ENCODE measurements at places on chromosomes 12 and 14.

DNA sequence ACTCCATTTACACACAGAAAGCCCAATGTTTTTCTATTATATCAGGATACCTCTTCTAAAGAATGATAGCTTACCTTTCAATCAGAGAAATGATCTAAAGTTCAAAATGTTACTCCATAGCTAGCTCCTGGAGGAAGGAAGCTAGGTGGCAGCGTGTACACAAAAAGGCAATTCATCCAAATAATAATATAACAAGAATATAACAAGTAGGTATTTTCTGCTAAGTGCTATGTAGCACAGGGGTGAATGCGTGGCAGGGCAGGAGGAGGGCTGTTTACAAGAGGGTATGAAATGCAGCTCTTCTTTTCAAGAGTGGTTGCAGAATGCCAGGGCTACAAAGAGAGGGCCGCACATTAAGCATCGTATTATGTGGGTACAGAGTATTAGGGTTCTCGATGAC is 663 bp upstream of the SNAPC1 start:
- no peak for DNase-seq

DNA sequence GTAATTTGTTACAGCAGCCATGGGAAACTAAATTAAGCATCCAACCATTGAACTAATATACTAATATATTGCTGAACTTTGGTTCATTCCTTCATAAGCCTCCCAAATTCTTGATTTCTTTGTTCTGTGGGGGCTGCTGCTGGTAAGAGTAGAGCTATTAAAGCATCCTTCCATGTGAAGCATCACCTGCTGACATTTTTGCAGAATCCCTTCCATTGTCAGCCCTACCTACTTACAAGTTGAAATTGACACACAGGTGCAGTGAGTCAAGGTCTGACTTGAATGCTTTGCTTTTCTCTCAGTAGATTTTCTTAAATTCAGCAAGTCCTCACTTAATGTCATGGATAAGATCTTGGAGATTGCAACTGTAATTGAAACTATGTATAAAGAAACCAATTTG is 474.4 kb downstream of the APAF1 start:
- DNase-seq, result no peak

GRCh38 chr12:108509806-108510205 is 5.3 kb upstream of the FICD start:
- DNase-seq, result no peak

GRCh38 chr12:64723630-64724029 is 35.6 kb downstream of the GNS start:
- no peak for DNase-seq

Measured in fibroblast of gingiva (primary cell).